Neural progenitor cell (in vitro differentiated cells): ENCODE measurements at places on chromosomes 1 and 21.

GRCh38 chr1:11447903-11448302 is 31.1 kb upstream of the DISP3 start:
- DNase-seq = peak; percentile 20

- DNase-seq = no peak
Measured at GRCh38 chr1:5164158-5164557, 509.7 kb downstream of the AJAP1 start.

DNA sequence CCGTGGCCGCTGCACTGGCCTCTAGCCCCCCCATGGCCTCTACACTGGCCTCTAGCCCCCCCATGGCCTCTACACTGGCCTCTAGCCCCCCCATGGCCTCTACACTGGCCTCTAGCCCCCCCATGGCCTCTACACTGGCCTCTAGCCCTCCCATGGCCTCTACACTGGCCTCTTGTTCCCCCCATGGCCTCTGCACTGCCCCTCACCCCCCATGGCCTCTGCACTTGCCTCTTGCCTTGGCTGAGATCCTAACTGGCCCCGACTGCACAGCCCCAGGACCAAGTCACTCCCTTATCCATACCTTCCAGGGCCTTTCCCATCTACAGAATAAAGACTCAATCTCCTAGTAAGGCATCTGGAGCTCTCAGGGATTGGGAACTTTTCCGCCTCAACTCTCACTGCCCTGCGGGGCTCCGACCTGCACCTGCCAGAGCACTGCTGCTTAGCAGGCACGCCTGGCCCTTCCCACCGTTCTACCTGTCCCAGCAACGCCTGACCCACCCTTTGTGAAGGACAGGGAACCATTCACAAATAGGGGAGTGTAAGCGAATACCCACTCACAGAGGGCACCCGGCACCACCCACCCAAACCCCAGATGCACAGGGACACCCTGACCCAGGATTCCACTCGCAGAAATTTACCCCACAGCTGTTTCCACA is 38.8 kb downstream of the ACOT7 start:
- DNase-seq = no peak

DNA sequence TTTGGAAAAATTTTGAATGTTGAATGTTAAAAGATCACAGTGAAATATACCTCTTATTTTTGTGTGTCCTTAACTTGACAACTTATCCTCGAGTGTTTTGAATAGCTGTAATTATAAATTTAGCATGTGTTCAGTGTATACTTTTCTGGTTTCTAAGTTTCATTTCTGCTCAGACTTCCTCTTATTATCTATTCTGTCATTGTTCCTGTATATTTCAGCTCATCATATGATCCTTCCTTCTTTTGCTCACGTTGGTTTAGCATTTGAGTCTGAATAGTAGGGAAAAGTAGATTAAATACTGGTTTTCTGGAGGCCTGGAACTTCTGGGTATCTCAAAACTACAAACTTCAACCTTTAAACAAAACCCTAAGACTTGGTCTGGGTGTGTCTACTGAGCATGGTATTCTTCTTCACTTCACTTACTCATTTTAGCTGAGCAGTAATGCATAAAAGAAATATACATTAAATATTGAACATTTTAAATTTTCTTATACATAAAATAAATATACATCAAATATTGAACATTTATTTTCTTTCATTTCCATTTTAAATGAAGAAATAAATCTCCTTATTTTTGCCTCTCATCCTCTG is 3.3 kb upstream of the ATP6V1G3 start:
- no peak for DNase-seq

GRCh38 chr1:26408604-26409003 is 2.0 kb upstream of the LIN28A start:
- peak; percentile 92 for DNase-seq

- no peak for DNase-seq
Measured at GRCh38 chr1:98331243-98331642, 330.3 kb upstream of the SNX7 start.

GRCh38 chr1:52266507-52266906 is 99.5 kb downstream of the CC2D1B start:
- no peak for DNase-seq

- no peak for DNase-seq
Measured at GRCh38 chr1:40984066-40984465, 4.6 kb downstream of the CTPS1 start.

GRCh38 chr1:58982259-58982998 is 198.6 kb upstream of the JUN start:
- peak; percentile 22 for DNase-seq

GRCh38 chr21:29320031-29320430 is 21.3 kb downstream of the BACH1 start:
- DNase-seq = no peak

GRCh38 chr1:237562242-237562823 is 328.4 kb downstream of the ZP4 start:
- peak; percentile 90 for DNase-seq

GRCh38 chr1:62230718-62231117 is 36.1 kb downstream of the L1TD1 start:
- DNase-seq = no peak

- no peak for DNase-seq
Measured at GRCh38 chr1:180787628-180788307, 124.9 kb upstream of the KIAA1614 start.

DNA sequence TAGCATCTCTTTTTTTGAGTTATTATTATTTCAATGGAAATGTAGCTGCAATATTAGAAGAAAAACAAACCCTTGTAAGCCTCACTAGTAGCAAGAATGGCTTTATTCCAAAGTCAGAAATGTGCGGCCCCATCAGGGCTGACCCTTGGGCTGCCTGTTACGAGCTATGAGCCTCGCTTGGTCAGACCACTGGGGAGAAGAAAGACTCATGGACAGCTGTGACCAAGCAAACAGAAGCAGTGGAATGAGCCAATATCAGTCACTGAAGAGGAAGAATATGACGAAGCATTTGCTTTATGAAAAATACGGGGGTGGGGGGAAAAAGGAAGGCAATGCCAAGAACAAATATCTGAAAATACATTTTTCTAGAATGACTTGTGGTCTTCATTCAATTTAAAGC is 504.5 kb downstream of the LMO4 start:
- DNase-seq = no peak

GRCh38 chr21:34197561-34197960 is 124.2 kb downstream of the MRPS6 start:
- no peak for DNase-seq

GRCh38 chr1:168972225-168972624 is 134.3 kb upstream of the ATP1B1 start:
- DNase-seq = no peak

DNA sequence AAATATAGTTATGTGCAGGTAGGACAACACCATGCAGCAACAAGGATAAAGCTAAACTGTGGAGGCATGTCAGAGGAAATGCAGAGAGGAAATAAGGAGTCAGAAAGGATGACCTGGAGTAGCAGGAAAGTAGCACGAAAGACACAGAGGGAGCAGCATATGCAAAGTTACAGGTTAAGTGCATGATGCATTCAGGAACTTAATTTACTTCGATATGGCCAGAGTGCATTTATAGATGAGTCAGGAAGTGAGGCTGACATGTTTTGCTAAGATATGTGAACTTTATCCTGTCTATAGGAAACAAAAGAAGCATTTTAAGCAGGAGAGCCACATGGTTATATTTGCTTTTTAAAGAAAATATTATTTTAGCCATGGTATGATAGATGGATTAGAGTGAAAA is 15.4 kb upstream of the MUTYH start:
- no peak for DNase-seq

DNA sequence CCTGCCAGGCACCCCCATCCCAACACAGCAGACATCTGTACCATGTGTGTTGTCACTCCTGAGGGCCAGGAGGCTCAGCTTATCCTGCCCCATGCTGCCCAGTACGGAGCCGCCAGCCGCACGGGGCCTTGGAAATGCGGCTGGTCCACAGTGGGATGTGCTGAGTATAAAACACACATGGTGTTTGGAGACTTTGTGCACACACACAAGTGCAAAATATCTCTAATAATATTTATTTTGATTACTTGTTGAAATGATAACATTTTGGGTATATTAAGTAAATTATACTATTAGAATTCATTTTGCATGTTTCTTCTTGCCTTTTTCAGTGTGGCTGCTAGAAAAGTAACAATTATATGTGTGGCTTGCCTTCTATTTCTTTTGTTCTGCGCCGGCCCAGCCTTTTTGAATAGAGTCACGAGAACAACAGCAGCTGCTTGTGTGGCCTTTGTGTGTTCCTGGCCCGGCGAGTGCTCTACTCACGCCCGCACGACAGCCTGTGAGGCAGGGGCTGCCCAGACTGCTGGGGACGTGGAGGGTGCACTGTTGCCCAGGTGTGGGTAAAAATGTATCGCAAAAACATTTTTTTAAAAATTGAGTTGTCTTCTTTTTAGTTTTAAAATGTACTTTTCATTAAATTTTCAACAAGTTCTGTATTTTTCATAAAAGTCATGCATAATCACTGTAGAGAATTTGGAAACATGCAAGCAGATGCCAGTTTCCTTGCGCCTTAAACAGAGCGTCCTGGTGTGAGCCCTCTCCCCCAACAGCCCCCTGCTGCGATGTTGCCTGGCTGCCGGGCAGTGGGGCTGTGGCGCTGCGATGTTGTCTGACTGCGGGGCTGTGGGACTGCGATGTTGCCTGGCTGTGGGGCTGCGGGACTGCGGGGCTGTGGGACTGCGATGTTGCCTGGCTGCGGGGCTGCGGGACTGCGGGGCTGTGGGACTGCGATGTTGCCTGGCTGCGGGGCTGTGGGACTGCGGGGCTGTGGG is 35.5 kb downstream of the COQ8A start:
- peak; percentile 86 for DNase-seq

- no peak for DNase-seq
Measured at GRCh38 chr21:42542196-42542595, 28.5 kb downstream of the SLC37A1 start.

DNA sequence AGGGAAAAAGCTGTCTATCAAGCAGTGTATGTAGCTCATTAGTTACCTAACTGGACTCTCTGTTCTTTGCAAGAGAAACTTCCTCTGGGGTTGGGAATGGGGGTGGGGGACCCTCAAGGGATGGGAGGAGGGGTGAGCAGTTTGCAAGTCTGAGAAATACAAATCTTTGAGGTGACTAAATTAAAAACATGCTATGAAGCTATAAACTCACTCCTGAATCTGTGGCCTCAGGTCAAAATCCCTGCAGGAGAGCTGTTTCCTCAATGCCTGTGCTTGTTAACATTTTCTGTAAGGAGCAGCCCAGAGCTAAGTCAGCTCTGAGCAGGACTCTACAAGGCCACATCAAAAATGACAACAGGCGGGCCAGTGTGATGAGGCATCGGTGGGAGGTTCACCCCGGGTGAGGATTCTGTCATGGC is 32.8 kb upstream of the PTPRC start:
- DNase-seq = peak; percentile 17

DNA sequence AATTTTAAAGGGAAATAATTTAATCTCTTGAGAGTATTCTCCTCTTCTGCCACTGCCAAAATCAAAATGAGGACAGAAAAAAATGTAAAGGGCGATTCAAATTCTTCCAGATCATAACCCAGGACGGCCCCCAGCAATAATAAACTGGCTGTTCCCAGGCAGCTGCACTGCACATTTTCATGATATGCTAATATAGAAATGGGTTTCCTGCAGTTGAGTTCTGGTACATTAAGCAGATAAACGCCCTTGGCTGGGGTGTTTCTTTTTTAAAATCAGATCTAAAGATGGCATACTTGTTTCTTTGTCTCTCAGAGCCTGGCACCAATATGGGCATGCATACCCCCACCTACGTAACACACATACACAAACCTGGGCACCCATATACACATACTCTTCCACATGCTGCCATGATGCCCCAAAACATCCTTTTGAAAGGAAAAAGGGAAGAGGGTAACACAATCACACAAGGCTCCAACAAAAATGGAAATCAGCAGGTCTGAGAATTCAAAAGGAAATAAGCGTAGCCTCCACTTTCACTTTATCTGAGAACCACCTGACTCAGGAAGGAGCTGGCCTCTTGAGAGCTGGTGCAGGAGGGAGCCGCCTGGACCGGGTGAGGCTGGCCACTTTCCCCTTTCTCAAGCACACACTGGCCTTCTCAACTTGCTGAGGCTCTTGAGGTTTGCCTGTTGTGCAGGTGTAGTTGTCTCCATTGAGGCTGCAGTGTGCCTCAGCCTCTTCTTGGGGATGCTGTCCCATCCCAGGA is 653.4 kb downstream of the KIF26B start:
- DNase-seq = no peak

DNA sequence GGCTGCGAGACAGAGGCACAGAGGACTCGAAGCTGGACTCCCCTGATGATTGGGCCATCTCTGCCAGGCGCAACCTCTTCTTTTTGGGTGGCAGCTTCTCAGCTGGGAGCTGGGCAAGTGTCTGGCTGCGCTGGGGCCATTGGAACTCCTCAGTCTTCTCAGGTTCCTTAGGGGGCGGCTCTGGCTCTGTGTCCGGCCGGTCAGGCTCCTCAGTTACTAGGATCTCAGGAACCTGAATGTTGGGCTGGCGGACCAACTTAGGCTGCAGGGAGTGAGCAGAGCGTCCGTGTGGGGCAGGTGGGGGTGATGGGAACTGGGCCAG is 97.5 kb upstream of the EDN2 start:
- DNase-seq = no peak

GRCh38 chr1:47781171-47781959 is 215.8 kb downstream of the TRABD2B start:
- DNase-seq = no peak

GRCh38 chr1:172185211-172185610 is 235.3 kb upstream of the C1orf105 start:
- no peak for DNase-seq

DNA sequence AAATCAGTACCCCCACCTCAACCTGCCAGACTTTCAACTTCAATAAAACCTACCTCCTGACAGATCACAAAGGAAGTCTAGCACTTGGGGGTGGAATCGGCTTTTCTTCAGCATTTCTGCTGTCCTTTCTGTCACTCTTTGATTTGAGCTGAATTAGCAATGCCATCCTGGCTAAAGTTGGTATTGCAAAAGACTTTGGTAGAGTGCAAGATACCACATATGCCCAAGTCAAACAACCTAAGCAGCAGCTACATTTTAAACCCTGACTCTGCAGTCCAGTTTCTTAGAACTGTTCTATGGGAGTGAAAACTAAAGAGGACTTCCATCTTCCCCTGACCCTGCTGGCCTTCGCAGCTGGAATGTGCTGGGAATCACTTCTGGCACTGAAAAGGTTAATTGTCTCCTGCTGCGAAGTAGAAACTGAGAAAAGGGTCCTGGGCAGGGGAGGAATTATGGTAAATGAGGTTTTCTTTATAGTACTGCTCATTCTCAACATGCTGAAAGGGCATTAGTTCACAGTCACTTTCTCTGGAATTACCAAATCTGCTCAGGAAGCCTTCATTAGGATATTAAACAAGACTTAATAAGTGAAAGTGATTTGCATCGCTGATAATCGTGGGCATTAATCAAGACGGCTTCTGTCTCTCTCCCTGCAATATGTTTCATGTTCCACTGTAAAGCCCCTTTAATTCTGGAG is 126.2 kb upstream of the SMYD2 start:
- DNase-seq = peak; percentile 72

- DNase-seq = no peak
Measured at GRCh38 chr1:76562292-76562691, 305.0 kb upstream of the ST6GALNAC5 start.

GRCh38 chr21:26449161-26449560 is 123.9 kb downstream of the CYYR1 start:
- DNase-seq = no peak
